ENCODE measurements at places on chromosomes 12 and 14.

DNA sequence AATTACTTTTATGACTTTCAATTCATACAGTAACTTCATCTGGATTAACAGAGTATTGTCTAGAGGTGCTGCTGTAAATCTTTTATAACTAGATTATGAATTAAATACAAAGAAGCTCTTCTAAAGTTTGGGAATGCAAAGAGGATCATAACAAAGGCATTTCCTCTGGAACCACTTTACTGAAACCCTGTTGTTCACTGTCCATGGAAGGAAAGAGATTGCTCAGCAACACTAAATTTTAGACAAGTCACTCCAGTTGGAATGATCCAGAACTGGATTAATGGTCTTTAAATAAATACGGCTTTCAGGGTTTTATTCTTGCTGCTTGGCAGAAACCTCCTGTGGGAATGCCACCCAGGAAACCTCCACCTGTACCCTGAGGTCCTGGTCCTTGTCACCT, 250.6 kb downstream of the KSR2 start:
- DNase-seq = peak; percentile 68

- DNase-seq = peak; percentile 53
Observed at GRCh38 chr14:76772300-76773187, 11.3 kb downstream of the VASH1 start.

DNA sequence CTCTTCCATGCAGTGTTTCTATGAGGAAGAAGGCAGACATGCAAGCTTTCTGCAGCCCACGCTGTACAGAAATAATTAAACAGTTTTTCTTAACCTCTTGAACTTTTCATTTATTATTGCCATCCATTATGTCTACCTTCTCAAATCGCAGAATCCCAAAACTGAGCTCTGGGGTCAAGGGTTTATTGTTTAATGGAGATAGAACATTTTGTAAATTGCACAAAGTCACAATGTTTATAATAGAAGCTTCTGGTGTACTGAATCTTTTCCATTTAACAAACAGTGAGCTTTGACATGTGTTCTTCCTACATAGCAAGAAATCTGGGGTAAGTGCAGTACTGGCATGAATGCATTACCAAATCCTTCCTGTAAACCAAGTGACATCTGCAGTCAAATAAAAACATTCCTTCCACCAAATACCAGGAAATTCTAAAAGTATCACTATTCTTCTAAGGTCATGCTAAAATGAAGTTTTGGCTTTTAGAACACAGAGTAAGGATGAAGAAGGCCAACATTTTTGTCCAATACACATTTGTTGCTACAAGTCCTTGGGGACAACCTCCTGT, 385.3 kb upstream of the DDHD1 start:
- DNase-seq = no peak

DNA sequence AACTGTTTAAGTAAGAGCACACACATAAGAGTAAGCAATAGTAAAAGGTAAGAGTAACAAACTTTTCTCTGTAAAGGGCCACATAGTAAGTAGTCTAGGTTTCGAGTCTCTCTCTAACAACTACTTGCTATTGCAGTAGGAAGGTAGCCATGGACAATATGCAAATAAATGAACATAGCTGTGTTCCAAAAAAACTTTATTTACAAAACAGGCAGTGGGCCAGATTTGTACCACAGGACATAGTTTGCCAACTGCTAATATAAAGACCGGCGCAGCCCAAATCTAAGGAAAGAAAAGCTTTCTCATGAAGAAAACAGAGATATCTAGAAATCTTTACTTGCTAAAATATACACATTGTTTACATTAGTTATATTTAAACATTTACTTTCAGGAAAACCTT, 239.0 kb upstream of the EGLN3 start:
- no peak for DNase-seq

DNA sequence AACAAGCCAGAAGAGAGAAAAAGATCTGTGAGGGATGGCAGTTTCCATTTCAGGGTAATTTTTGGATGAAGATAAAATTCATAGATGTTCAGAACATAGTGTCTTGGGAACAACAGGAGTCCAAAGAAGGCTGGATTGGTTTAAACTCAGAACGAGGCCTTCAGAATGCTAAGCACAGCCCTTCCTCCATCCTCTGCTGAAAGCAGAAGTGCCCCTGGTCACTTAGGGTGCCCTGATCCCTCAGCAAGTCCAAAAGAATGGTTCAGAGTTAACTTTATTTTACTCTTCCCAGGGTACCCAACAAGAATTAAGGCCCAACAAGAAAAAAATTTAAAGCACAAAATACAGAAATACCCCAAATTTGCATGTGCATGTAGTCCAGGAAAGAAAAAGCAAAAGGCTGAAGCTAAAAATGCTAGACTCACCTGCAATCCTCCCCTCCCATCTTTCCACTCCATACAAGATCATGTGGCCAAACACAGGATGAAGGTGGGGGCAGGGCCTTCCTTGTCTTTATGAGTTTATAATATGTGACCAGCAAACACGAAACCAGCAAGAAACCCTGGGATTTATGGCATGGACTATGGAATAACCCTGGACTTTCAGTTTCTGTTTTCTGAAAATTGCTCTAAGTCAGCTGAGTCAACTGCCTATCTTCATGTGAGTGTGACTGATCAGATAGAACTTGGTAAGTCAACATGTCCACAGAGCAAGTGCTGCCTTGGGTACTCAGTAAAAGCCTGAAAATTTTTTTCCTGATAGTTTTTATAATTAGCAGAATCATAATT, 21.2 kb downstream of the MAX start:
- DNase-seq = no peak

DNA sequence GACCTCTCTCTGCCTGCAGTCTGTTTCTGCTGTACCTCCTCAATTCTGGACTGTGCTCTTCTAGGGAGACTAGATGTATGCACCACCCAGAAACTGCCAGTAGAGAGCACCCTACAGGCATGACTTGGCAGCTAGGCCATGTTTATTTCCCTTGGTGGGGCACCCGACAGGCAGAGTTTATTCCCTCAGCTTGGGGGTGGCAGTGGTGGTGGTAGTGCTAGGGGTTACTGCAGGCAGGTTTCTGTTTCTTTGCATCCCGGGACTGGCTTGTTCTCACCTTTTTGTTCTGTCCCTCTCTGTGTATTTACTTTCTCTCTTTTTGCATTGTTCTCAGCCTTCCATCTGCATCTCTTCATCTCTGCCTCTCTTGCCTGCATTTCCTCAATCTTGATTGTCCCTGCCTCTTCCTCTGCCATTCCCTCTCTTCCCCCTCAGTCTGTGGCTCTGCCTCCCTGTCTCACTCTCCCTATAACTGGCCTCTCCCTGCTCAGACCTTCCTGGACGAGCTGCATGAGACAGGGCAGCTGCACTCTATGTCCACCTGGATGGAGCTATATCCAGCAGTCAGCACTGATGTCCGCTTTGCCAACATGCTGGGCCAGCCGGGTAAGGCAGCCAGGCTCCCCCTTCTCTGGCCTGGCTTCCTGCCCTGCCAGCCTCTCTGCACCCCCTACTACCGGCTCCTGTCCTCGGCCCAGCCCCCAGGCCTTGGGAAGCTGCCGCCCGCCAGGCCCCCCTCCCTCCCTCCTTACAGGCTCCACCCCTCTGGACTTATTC, 13.8 kb downstream of the PRPF40B start:
- DNase-seq = peak; percentile 67

- no peak for DNase-seq
Observed at GRCh38 chr14:55356913-55357312, 54.7 kb downstream of the ATG14 start.

DNA sequence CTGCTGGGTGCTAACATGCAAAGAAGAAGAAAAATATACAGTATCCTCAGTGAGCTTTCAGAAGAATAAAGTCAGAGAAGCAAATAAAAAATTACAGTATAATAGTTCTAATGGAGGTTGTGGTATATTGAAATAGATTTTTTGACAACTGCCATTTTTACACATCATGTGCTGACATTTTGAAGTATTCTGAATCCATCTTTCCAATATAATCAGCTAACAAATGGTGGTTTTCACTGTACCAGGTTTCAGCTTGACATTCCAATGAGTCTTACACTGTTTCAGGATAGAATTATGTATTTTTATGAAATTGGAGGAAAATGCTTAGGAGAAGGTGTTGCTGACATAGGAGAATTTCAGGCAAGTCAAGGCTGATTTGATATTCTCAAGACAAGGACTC, 26.3 kb upstream of the TBC1D30 start:
- no peak for DNase-seq

DNA sequence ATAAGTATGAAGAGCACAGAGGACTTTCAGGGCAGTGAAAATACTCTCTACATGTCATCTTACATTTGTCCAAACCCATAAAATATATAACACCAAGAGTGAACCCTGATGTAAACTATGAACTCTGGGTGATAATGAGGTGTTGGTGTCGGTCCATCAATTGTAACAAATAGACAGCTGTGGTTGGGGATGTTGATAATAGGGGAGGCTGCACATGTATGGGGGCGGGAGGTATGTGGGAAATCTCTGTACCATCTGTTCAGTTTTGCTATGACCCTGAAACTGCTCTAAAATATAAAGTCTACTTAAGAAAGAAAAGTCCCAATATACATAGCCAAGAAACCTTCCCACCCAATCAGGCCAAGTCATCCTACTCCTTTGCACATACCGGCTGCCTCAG, 88.5 kb downstream of the GPR135 start:
- DNase-seq = no peak
